Stimulated activated naive CD8-positive, alpha-beta T cell treated with anti-CD3 and anti-CD28 coated beads, Interleukin-15, Interleukin-2, amounts not matched to agents 100 U/mL and 50 U/mL, for 24 hours (primary cell): ENCODE measurements at places on chromosomes 7 and 10.

GRCh38 chr7:112994656-112995055 lies 92.0 kb downstream of the GPR85 start:
- no peak for DNase-seq

DNA sequence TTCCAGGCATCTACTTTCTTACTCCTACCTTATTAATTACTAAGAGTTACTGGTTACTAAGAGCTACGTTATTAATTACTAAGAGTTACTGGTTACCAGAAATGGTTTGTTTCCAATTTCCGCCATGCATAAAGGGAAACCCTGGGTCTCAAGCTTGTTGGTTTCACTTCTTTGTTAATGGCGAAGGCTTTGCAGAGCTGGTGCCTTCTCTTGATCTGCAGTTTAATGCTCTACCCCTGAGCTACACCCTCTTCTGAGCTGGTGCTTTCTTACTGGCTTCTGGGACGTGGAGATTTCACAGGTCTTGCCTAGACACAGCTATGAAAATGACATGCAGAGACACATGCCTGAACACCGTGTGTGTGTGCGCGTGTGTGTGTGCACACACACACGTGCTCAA lies 560 bp downstream of the CPA4 start:
- DNase-seq = no peak

DNA sequence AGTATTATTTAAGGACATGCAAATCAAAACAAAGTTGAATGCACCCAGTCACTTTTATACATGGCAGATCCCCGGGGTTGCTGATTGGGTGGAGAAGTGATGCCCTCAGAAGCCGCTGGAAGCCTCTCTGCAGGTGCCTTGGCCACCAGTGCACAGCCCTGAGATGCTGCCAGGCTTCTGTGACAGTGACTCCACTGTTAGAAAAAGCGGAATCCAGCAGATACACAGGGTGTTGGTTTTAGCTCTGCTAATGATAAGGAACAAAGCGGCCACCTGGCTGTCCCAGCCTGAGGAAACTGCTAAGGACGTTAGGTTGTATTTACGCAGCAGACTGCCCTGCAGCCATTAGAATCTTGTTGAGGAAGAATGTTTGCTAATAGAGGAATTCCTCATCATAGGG lies 47.5 kb downstream of the JAKMIP3 start:
- no peak for DNase-seq

- no peak for DNase-seq
Measured at GRCh38 chr7:151298765-151299164, 42.8 kb upstream of the NUB1 start.

DNA sequence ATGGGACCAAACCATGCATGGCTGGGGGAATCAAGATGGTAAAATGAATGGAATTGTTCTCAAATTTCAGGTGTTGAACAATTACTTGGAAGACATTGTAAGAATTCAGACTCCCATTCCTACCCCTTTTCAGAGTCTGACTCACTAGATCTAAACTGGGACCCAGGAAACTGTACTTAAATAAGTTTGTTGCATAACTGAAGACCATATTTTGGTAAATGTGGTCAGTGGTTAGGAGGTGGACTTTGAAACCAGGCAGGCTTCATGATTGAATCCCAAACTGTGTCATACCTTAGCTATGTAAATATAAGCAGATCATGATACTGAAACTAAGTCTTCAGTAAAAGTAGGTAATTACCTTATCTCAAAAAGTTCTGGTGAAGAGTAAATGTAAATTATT lies 41.7 kb downstream of the ZWINT start:
- DNase-seq = no peak

GRCh38 chr10:80649183-80649582 lies 111.5 kb downstream of the SH2D4B start:
- DNase-seq = no peak

GRCh38 chr7:106626376-106627164 lies 34.4 kb downstream of the CCDC71L start:
- no peak for DNase-seq

GRCh38 chr7:1713502-1714484 lies 43.7 kb downstream of the ELFN1 start:
- DNase-seq = no peak

DNA sequence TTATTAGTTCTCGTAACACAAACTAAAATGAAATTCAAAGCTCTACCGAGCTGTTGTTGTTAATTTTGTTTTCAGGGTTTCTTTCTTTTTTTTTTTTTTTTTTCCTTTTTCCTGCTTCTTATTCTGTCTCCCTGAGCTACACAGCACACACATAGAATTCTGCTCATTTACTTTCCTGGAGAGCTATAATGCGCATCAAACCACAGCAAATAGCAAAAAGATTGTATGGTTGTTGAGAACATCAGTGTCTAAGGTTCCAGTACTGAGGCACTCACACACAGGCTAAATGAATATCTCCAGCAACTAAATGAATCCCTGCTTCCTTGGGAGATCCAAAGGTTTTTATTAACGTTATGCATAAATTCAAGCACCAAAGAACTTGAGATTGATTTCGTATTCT lies 418.3 kb downstream of the PLXDC2 start:
- no peak for DNase-seq

DNA sequence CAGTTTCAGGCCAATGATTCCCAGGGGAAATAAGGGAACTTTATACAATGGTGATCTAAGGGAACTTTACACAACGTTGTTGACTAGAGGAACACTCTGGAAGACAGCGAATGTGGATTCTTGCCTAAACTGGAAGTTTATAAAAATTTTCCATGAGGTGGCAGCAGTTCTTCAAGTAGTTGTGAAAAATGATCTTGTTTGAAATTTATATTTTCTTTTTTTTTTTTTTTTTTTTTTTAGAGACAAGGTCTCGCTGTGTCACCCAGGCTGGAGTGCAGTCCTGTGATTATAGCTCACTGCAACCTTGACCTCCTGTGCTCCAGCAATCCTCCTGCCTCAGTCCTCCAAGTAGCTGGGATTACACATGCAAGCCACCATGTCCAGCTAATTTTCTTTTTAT lies 32.1 kb upstream of the GTF2I start:
- no peak for DNase-seq

GRCh38 chr10:98453729-98454128 lies 7.0 kb upstream of the HPS1 start:
- DNase-seq = no peak

DNA sequence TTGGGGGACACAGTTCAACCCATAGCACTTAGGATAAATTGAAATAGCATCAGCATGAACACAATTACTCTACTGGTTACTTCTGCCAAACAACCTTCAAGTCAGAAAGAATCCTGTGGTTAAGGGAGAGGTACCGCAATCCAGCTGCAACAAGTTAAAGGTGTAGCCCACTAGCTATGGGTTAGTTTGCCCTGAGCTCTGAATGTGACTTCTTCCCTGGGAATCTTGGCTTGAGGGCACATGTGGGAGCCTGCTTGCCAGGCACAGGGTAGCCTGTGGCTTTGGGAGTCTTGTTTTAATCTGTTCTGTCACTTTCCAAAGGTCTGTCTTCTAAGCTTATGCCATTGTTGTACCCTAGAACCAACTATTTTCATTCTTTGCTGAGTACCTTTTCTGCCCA lies 8.9 kb upstream of the SGPL1 start:
- no peak for DNase-seq

- DNase-seq = no peak
Measured at GRCh38 chr7:17374654-17375053, 76.2 kb downstream of the AHR start.

DNA sequence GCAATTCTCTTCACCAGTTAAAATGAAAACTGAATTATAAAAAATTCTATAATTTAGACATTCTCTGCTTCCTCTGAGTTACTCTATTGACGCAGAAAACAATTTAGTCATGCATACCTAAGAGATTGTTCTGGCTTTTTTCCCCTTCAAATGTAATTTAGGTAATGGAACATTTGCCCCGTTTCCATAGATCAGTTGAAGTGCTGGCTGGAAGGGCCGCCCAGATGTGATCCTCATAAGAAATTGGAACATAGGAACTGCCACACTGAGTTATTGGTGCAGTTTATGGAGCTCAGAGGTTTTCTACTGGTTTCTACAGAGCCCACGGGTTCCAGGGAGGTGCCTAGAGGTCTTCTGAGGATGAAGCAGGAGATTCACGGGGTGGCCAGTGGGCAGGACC lies 581.7 kb downstream of the SDK1 start:
- DNase-seq = no peak

GRCh38 chr10:121167534-121168243 lies 316.5 kb downstream of the WDR11 start:
- DNase-seq = no peak

- DNase-seq = no peak
Measured at GRCh38 chr7:33137103-33137502, 7.7 kb downstream of the BBS9 start.

DNA sequence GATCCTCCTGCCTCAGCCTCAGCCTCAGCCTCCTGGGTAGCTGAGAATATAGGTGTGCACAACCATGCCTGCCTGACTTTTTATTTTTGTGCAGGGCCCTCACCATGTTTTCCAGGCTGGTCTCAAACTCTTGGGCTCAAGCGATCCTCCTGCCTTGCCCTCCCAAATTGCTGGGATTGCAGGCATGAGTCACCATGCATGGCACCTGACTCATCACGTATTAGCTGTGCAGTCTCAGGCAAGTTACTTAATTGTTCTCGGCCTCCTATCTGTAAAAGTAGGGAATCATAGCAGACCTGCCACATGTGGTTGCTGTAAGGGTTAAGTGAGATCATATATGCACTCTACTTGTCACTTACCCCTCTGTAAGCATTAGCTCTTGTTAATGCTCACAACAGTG lies 117.2 kb downstream of the ANLN start:
- no peak for DNase-seq

- no peak for DNase-seq
Measured at GRCh38 chr7:27300421-27300820, 57.8 kb downstream of the EVX1 start.

DNA sequence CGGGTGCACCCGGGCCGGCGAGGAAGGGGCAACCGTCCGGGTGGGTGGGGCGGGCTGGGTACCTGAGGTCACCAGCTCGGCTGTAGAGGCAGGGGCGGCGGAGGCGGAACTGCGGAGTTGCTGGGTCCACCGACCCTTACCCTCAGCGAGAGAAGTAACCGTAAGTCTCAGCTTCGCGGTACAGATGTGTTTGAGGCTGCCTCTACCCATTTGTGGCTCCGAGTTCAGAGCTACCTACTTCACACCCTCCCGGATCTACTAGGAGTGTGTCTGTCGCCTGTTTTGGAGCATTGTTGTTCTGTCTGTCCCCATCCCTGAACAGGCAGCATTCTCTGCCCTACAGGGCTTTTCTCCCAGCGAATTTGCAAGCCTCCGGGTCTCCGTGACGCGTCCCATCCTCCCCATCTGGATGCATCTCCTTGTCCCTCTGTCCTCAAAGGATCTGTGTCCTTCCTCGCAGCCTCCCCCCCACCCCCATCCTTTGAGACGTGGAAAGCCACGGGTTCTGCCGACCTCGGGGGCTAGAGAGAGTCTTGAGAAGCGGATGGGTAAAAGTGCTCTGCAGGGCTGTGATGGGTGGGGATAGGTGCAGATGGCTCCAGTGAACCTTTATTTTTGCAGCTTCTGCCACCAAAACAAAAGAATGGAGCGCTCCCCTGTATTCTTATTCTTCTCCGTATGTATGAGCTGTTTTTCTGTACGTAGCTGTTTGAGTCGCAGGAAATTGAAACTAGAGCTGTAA lies 757 bp downstream of the ANKIB1 start:
- DNase-seq = peak; percentile 23

DNA sequence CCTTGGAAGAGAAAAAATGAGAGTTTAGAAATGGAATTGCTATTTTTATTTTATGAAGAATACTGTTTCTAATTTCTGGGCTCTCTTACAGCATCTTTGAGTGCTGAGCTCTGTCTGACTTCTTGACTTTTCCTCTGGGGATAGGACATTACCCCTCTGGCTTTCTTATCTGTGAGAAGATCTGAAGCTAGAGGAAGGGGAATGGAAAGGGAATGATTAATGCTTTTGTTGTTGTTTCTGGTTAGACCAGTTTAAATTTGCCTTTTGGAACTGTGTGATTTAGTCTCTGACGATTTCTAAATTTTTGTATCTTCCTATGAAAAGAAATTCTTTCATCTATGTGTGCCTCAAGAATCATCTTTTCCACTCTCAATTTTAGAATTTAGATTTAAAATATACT lies 811.4 kb downstream of the REEP3 start:
- no peak for DNase-seq

GRCh38 chr10:67764012-67764822 lies 68.2 kb upstream of the CTNNA3 start:
- peak; percentile 92 for DNase-seq

- DNase-seq = no peak
Measured at GRCh38 chr10:127986531-127987466, 79.9 kb downstream of the PTPRE start.

DNA sequence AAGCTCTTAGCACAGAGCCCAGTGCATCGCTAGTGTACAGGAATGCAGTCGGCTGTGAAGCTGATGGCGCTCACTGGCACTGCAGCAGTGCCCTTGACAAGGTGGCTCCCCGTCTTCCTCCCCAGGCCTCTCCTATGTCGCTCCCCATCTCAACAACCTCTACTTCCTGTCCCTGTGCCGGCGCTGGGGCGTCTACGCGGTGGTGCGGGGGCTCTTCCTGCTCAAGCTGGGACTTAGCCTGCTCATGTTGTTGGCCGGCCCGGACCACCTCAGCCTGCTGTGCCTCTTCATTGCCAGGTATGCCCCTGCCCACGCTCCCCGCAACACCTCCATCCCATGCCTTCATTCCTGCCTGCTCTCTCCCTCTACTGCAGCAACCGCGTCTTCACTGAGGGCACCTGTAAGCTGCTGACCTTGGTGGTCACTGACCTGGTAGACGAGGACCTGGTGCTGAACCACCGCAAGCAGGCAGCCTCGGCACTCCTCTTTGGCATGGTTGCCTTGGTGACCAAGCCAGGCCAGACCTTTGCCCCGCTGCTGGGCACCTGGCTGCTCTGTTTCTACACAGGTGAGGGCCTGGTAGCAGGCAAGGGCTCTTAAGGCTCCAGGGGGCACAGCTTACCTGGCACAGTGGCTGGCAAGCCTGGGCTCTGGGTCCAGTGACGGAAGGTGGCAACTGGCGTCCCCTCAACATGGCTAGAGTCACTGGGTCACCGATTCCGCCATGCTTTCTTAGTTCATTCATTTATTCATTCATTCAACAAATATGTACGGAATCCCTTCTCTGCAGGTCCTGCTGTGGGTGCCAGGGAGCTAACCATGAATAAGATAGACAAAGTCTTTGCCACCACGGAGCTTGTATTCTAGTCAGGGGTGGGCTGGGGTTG lies 22.3 kb upstream of the C10orf95 start:
- no peak for DNase-seq

- peak; percentile 85 for DNase-seq
Measured at GRCh38 chr10:42753126-42753506, 29.5 kb upstream of the BMS1 start.

GRCh38 chr10:90930971-90931871 lies 10.3 kb upstream of the ANKRD1 start:
- DNase-seq = no peak
